NCI-H1436 treated with DMSO at 0.1 percent for 48 hours (cell line): ENCODE measurements at places on chromosomes 11 and 22.
A peak's percentile ranks its signal among the peaks of the same experiment; 100 is the strongest.

DNA sequence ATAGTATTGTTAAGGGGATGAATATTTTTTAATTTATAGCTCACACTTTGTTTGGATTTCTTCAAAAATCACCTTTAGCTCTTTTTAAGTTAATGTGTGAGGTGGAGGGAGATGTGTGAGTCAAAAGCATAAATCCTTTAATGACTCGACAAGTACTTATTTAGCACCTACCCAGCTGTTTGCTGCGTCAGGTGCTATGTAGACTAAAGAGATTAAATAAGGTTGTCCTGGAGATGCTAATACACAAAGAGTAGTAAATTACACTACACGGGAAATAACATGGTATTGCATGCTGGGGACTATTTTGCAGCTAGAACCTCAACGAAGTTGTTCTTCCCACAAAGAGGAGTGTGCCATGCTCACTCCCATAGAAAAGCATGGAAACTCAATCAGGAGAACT, 583.3 kb upstream of the TENM4 start:
- DNase-seq, result no peak

GRCh38 chr22:20808844-20809243, 34.9 kb downstream of the SERPIND1 start:
- DNase-seq, result no peak

- no peak for DNase-seq
These were observed 78.4 kb downstream of the CADM1 start for GRCh38 chr11:115425816-115426215.

DNA sequence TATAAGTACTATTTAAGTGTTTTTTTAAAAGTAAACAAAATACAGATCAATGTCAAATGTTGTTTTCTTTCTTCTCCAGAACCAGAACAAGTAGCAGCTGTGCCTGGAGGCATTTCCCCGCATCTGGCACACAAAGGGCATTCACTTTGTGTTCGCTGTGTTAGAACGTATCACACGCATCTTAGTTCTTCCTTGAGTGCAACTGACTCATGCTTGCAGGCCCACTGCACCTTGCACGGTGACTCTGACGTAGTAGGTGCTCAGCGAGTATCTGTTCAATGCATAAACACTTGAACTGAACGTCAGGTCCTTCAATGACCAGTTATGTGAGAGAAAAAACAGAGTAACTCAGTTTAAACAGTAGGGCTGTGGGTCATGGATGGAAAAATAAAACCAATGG, 3.5 kb downstream of the IFT27 start:
- DNase-seq, result no peak

DNA sequence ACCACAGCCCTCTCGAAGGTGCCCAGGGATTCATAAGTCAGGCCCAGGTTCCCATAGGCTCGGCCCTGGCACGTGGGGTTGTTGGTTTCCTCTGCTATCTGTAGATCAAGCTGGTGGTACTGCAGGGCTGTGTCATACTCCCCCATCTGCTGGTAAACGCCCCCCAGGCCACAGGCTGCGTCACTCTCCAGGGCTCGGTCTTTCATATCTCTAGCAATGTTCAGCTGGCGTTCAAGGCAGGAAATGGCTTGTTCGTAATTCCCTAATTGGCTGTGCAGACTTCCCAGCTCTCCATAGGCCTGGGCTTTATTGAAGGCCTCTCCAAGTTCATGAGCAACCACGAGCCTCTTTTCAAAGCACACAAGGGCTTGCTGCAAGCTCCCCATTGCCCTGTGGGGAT, 186.4 kb upstream of the PITPNB start:
- DNase-seq, result peak; percentile 62

DNA sequence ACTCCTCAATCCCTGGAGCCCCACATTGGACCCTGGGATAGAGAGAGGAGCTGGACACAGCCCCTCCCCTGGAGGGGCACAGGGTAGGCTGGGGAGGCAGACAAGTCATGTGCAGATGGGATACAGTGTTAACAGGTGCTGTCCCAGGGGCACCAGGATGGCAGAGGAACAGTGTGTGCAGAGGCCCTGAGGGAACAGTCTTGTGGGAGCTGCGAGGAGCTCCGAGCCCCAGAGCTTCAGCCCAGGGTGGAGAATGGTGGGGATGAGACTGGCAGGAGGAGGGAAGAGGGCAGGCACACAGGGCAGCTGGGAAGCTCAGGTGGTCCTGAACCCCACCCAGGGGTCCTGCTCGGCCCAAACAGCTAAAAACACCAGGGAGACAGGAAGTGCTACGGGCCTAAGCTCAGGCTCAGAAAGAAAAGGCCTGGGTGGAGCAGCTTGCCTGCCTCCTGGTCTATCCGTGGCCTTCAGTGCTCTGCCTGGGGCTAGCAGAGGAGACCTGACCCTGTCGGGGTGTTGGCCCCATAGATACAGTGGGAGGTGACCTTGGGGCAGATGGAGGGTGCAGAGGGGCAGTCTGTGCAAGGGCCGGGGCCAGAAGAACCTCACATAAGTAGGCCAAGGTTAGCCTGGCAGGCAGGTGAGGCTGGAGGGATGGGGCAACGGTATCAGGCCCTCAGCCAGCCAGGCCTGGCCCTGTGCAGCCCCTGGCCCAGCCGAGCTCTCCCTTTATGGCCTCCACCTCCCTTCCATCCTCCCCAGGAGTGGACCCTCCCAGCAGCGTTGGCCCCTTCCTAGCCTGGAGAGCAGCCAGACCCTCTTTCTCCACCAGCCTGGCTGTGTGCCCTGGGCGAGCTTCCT, 15.4 kb downstream of the CAPN5 start:
- DNase-seq, result no peak

DNA sequence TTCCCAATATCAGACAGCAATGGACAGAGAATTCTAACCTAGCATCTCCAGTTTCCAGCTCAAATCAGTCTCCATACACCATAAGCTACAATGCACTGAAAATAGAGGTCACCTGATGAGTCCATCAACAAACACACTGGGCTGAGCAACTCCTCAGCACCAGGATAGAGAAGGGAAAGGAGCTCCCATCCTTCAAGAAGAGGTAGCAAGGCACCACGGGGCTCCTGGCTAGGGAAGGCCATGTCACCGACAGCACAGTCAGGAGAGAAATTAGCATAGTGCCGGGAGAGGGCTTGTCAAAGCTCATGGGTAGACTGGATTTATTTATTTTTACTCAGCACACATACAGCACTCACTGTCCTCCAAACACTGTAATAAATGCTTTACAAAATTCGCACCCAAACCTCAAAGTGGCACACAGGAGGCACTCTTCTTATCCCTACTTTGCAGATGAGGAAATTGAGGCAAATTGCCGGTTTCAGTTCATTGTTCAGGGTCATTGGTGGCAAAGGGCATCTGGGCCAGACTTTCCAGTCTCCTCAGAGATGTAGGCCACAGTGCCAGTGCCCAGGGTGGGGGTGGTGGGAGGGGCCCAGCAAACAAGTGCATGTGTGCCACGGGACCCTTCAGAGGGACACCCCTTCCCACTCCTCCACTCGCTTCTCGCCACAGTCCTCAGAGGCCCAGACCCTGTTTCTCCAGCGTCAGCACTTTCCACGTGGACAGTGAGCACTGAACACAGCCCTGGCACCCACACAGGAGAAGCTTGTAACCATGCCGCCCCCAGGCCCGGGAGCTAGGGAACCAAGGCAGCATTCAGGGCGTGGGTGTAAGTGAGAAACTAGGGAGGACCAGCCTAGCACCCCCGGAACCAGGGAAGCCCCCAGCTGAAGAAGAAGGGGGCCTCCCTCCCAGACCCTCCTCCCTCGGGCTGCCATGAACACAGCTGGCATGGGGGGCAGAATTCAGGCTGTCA, 1417.4 kb downstream of the TBC1D22A start:
- DNase-seq, result no peak

- no peak for DNase-seq
These were observed 30.4 kb downstream of the CBL start for GRCh38 chr11:119236490-119236889.

GRCh38 chr11:111735262-111736116, 30.7 kb downstream of the PPP2R1B start:
- DNase-seq, result no peak

DNA sequence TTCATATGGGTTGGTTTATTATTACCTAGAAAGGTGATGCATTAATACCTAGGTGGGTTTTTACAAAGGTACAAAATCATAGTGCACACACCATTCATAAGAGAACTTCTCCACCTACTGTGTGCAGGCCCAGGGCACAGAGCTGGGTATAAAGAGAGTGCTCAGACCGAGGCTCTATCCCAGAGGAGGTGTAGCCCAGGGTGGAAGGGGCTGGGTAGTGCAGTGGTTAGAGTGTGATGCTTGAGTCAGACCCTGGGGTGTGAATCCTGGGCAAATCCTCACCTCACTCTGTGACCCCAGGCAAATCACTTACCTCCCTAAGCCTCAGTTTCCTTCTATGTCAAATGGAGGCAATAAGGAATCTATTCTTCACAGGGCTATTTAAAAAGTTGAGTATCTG, 32.2 kb downstream of the PARVG start:
- DNase-seq, result no peak

- DNase-seq, result no peak
These were observed 53.9 kb downstream of the FLI1 start for GRCh38 chr11:128747728-128748148.

GRCh38 chr11:103170865-103171264, 61.6 kb downstream of the DYNC2H1 start:
- DNase-seq, result no peak

GRCh38 chr22:23289851-23290724, 109.8 kb downstream of the BCR start:
- no peak for DNase-seq

- no peak for DNase-seq
These were observed 127.9 kb downstream of the BUD13 start for GRCh38 chr11:116644941-116645305.

DNA sequence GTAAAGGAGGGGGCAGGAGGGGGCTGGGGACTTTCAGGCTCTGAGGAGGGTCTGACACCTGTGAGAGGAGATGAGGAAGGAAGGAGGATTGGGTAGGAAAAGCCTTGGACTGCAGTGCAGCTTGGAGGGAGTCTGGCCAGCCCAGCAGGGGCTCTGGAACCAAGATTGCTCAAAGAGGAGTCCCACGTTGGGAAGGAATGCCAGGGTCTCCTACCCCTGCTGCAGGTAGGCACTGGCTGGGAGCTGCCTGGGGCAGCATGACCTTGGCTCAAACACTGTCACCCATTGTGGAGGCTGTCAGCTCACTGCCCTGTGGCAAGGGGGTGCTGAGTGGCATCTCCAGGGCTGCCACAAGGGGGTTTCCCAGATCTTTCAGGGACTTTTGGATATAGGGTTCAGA, 94.5 kb downstream of the RPS6KA4 start:
- DNase-seq, result no peak

DNA sequence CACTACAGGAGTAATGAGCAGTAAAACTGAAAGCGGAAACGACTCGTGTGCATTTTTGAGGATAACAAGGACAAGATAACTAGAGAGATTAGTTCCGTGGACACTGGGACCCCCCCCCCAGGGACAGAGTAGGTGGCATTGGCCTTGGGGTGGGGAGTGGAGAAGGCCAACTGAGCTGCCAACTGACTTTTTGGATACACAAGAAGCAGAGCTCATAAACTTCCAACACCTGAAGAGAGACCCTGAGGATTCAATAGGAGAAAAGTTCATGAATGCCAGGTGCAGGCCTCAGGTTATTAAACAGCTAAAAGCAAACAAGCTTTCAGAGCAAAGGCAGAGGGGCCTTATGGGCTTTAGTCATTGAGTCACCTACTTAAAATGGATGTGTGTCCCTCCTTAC, 17.6 kb upstream of the PRSS23 start:
- no peak for DNase-seq

DNA sequence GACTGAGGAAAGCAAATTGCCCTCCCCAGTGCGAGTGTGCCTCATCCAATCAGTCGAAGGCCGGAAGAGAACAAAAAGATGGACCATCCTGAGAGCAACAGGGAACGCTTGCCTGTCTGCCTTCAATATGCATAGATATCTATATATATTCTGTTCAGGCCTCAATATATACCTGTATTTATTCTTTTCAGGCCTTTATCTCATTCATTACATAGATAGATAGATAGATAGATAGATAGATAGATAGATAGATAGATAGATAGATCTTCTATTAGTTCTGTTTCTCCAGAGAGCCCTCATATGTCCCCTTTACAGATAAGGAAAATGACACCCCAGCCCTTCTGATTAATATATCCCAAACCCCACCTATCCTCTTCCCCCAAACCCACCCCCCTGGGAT, 55.1 kb upstream of the LMO2 start:
- no peak for DNase-seq
